Stimulated activated CD8-positive, alpha-beta memory T cell treated with anti-CD3 and anti-CD28 coated beads, Interleukin-4, amount 100 ng/mL, for 4 hours (primary cell): ENCODE measurements at places on chromosomes 7 and 10.

GRCh38 chr7:108211382-108212201, 81.4 kb upstream of the LAMB4 start:
- DNase-seq, result no peak

DNA sequence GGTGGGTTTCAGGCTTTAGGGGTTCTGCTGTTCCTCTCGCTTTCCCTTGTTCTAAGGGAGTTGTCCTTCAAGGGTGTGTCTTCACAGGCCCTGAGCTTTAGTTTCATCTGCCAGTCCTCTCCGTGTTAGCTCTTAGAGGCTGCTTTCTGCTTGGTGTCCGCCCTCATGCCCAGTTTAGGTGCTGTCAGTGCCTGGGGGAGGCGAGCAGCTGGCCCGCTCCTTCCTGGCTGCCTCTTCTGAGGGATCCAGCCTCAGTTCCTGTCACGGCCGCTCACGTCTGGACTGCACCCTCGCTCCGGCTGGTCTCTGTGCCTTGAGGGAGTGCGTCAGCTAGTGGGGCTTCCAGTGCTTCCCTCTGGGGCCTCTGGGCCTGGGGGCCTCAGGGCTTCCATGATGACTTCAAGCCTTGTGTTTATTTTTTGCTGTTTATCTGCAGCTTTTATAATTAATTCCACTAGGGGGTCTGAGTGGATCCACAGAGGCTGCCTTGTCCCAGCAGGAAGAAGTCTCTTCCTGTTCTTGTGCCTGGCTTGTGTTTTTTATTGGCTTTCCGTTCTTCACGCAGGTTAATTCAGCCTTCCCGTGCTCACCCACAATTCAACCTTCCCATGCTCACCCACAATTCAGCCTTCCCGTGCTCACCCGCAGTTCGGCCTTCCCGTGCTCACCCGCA, 33.0 kb downstream of the WDR37 start:
- DNase-seq, result no peak

DNA sequence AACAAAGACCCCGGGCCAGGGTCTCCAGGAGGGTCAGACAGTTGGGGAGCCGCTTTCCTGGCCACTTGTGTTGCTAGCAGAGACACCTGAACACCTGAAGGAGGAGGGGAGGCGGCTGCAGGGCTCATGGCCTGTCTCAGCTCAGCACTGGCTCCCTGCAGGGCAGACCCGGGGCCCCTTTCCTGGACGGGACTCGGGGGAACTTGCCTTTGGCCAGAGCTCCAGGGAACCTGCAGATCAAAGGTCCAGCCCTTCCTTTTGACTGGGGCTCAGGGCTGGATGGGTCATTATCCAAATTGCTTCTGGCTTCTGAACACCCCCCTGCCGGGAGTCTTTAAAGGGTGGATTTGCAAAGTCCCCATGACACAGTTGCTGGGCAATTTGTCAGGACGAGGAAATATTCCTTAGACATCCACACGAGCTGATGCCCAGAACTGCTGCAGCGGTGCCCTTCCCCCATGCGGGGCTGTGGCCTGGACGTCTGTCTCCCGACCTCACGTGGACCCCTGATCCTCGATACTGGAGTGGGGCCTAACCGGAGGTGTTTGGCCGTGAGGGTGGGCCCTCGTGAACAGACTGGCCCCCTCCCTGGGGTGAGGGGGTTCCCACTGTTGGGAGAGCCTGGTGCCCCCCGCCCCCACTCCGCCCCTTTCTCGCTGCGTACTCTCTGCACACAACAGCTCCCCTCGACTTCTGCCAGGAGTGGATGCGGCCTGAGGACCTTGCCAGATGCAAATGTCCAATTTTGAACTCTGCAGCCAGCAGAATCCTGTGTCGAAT, 194.3 kb downstream of the ELFN1 start:
- DNase-seq, result no peak

GRCh38 chr7:105734233-105734632, 142.2 kb downstream of the ATXN7L1 start:
- DNase-seq, result no peak

DNA sequence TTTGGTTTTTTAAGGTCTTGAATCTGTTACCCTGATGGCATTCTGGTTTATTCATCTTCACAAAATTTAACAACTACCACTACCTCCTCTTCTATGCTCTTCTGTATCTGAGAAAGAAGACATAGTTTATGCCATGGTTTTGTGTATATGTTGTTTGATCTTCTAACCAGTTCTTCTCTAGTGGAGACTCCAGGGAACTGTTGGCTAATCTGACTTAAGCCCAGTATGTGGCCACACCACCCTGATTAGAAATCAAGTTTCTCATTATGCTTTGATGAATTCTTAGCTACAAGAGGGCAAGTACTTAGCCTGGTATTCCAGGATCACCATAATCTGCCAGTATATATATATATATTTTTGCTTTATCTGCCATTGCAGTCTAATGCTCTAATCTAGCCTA, 99.5 kb upstream of the MXI1 start:
- DNase-seq, result no peak

- no peak for DNase-seq
Measured at GRCh38 chr10:14611968-14612693, 162.6 kb downstream of the FAM107B start.

GRCh38 chr7:20894806-20895205, 108.1 kb upstream of the SP8 start:
- DNase-seq, result no peak

DNA sequence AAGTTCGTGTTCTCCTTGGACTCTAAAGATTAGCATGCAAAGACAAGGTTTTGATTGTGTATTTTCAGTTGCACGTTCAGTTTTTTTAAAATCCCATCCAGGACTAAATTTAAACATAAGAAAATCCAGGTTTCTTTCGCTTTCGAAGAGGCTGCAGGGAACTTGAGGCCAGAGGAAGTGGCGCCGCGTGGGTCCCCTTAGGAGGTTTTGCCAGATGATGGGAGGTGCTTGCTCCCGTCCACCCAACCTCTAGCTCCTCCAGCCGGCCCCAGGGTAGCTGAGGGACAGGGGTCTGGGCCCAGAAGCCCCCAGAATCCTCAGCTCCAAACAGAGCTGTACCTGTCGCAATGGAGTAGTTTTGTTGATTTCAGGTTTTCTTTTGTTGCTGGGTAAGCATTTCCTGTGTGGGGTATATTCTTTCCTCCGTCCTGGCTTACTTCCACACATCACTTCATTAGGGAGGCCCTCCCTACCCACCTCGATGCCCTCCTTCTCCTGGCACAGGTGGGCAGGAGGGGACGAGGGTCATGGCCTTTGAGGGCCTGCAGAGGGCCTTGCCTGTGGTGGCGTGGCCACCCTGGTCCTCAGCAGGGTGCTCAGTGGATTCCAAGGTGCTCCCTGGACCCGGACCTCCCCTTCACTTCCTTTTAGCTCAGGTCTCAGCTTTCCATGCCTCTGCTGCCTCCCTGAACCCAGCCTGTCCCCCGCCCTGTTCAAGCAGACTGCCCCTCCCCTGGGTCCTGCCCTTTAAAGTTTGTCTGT, 32.6 kb downstream of the LHPP start:
- DNase-seq, result no peak

DNA sequence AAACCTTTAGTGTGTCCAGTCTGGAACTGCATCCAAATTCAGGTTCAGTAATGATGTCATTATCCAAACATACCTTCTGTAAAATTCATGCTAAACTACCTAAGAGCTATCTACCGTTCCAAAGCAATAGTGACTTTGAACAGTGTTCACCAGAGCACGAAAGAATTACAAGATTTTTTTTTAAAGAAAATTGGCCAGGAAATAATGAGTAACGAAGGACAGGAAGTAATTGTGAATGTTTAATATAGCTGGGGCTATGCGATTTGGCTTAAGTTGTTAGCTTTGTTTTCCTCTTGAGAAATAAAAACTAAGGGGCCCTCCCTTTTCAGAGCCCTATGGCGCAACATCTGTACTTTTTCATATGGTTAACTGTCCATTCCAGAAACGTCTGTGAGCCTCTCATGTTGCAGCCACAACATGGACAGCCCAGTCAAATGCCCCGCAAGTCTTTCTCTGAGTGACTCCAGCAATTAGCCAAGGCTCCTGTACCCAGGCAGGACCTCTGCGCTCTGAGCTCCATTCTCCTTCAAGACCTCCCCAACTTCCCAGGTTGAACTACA, 694 bp upstream of the FAS start:
- DNase-seq, result no peak

- no peak for DNase-seq
Measured at GRCh38 chr7:137870078-137870477, 23.3 kb upstream of the DGKI start.

GRCh38 chr7:53351681-53352080, 316.2 kb downstream of the POM121L12 start:
- no peak for DNase-seq

- no peak for DNase-seq
Measured at GRCh38 chr7:109641445-109641844, 1071.8 kb downstream of the DNAJB9 start.

DNA sequence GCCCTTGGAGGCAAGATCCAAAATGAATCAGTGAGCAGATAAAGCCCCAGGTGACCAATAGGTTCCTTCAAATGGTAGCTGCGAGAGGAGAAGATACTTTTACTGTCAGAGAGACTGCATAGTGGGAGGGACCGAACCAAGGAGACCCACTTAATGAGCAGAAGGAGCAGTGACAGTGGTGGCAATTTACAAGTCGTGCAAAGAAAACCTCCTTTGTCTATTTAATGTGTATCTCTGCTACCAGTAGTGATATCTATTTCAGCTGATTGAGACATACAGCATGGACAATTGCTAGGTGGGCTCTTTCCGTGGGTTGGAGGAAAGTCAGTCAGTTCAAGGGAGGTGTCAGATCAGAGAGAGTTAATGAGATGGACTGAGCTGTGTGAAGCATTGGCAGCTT, 480.4 kb downstream of the GATA3 start:
- no peak for DNase-seq

DNA sequence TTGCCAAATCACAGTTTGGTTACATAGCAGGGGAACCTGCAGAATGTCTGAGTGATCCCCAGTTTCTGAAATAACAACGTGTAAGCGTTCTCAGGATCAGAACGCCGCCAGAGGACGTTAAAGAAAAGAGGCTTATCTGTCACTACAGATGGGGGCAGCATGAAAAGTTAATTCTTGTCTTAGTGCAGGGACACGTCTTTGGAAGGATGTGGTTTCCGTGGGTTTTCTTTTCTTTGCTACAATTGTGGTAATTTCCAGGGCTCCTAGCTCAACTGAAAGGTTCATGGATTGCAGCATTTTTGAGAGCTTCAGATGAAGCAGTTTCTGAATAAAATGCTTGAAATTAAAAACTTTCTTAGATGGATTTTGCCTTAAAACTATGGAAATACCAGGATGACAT, 106.6 kb downstream of the PRKCQ start:
- no peak for DNase-seq

GRCh38 chr7:4774007-4774406, 1.4 kb upstream of the AP5Z1 start:
- DNase-seq, result no peak

DNA sequence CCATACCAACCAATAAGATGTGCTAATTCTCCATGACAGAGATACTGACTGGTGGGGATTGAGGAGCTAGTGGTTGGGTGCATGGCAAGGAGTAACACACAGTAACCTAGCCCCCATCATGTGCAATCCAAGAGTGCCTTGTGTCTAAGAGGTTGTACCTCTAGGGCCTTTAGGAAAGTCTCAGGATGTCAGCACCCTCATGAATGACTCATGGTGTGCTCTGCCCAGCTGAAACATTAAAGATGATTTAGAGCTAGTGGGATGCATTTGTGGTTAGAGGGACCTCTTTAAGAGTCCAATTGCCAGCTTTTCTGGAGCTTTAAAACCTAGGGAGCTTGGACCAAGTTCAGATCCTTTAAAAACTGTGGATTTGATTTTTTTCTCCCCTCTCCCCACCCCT, 181.1 kb downstream of the HERPUD2 start:
- DNase-seq, result no peak

- DNase-seq, result no peak
Measured at GRCh38 chr7:1238450-1238882, 5.8 kb downstream of the UNCX start.

- no peak for DNase-seq
Measured at GRCh38 chr10:43054593-43054992, 22.3 kb upstream of the RET start.
